ENCODE measurements at places on chromosomes 1 and 21. TPM values are rescaled to one million over a fixed set of nuclear protein-coding genes. Genes with fewer than 3 reads are reported as not detected.
A peak's percentile ranks its signal among the peaks of the same experiment; 100 is the strongest.

GRCh38 chr1:78667939-78668338, 18.3 kb downstream of the IFI44 start:
- no peak for DNase-seq

GRCh38 chr1:76786222-76786621, 81.1 kb upstream of the ST6GALNAC5 start:
- no peak for DNase-seq

DNA sequence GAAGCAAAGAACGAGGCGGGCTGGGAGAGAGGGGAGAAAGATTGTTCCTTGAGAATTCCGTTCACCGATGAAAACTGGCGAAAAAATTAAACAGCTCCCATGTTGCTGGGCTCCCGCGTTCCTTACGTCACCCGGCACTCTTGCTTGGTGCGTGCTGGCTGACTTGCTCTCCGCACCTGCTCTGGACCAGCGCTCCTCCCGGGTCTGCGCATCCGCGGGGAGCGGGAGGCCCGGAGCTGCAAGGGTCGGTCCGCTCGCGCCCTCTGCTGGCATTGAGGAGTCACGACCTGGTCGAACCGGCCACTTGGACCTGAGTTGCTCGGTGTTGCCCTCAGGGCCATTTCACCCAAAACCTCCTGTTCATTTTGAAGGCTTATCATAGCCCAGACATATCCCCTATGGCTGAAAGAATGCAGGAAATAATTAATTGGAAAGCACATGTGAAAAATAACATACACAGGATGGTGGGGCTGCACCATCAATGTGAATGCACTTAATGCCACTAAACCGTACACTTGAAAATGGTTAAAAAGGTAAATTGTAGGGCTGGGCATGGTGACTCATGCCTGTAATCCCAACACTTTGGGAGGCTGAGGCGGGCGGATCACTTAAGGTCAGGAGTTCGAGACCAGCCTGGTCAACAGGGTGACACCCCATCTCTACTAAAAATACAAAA, 98.9 kb upstream of the BACE2 start:
- DNase-seq, result peak; percentile 79

- no peak for DNase-seq
Observed at GRCh38 chr1:94954263-94955220, 27.6 kb upstream of the CNN3 start.

DNA sequence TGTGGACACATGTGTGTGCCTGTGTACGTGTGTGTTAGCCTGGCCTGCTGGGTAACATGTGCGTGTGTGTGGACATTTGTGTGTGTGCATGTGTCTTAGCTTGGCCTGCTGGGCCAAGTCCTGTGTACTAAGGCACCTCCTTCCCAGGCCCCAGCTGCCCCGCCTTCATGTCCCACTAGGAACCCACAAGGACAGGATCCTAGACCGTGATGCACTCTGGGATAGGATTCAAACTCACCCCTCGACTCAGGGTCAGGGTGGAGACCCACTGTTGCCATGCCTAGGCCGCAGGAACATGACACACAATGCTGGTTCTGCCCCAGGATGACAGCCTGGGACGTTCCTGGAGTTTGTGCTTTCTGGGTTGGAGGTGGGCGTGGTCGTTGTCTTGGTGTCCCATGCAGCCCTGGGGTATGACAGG, 89.9 kb upstream of the TMPRSS2 start:
- no peak for DNase-seq

GRCh38 chr1:246932366-246932700, 585 bp upstream of the AHCTF1 start:
- no peak for DNase-seq

DNA sequence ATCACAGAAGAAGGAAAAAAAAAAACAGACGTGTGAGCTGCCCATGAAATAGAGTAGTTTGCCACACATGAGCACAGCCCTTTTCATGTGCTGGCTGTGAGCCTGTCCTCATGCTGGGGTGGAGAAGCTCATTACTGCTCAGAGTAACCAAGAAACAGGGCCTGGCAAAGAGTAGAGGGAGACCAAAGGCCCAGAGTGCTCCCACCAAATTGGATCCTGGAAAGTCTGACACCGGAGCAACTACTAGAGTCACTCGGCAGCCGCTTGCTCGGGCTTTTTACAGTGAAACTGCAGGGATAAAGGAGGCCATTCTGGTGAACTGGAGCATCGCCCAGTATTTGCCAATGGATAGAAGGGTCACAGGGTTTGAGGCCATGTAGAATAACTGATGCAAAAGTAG, 64.4 kb upstream of the BARHL2 start:
- DNase-seq, result no peak

- no peak for DNase-seq
Observed at GRCh38 chr1:186244825-186245224, 130.2 kb downstream of the TPR start.

DNA sequence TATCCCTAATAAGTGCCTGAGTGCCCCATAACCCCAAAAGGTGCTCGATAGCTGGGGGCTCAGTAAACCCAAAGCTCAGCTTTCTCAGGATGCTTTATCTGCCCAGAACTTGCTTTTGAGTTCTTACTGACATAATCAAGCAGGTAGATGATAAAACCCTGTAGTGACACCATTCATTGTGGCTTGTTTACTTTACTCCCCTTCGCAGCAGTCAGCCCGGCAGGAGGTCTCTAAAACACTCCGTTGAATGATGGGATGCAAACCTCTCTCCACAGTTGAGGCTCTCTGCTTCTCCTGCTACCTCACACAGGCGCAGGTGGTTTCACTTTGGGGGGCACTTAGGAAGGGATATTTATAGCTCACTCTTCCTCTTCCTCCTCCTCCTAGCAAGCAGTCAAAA, 349.4 kb downstream of the HLX start:
- DNase-seq, result no peak

DNA sequence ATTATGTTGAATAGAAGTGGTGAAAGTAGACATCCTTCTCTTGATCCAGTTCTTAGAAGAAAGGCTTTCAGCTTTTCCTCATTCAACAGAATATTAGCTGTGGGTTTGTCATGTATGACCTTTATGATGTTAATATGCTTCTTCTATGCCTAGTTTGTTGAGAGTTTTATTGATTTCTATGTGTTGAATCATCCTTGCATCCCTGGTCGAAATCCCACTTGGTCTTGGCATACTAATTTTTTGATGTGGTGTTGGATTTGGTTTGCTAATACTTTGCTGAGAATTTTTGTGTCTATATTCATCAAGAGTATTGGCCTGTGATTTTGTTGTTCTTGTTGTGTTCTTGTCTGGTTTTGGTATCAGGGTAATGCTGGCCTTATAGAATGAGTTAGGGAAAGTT, 20.9 kb downstream of the CD55 start:
- DNase-seq, result no peak

DNA sequence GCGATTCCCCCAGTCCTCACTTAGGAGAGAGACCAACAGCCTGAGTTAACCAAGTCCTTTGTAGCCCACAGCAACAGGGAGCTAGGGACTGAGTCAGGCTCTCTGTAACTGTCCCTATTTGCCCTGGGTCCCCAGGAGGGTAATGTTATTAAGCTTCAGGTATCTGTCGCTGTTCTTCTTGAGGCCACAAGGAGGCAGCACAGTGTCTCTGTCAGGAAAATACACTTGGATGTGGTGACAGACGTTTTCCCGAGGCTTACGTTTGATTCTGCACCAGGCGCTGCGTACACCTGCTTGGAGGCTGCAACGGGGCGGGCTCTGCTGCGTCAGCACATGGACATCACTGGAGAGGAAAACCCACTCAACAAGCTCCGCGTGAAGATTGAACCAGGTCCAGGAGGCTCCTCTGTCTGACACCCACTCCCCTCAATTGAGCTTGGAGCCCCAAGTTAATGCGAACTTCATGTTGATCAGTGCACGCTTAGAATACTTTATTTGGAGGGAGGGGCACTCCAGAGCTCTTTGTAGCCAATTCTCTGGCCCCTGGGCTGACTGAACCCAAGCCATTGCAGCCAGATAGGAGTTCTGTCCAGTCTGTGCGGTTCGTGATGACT, 10.7 kb upstream of the ELF3 start:
- DNase-seq, result no peak

DNA sequence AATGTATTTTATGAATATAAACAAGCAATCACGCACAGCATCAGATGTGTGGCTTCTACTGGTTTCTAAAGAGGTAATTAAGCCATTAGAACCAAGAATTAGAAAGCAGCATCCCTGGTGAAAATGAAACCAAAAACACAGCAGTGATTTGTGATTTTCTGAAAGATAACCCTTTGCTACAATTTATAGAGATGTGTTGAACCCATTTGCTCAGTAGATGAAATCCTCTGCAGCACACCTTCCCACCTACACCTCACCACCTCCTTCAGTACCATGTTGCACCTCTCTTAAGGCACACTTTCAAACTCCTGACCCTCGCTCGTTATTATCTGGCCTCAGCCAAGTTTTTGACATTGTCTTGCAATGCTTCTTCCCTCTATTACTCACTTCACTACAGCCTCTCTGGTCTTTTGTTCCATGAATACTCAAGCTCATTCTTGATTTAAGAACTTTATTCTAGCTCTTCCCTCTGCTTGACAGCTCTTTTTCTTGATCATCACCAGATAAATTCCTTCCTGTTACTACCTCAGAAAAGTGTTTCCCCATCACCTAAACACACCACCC, 38.6 kb downstream of the NSL1 start:
- DNase-seq, result no peak

- no peak for DNase-seq
Observed at GRCh38 chr1:89941110-89941766, 53.7 kb upstream of the ZNF326 start.

DNA sequence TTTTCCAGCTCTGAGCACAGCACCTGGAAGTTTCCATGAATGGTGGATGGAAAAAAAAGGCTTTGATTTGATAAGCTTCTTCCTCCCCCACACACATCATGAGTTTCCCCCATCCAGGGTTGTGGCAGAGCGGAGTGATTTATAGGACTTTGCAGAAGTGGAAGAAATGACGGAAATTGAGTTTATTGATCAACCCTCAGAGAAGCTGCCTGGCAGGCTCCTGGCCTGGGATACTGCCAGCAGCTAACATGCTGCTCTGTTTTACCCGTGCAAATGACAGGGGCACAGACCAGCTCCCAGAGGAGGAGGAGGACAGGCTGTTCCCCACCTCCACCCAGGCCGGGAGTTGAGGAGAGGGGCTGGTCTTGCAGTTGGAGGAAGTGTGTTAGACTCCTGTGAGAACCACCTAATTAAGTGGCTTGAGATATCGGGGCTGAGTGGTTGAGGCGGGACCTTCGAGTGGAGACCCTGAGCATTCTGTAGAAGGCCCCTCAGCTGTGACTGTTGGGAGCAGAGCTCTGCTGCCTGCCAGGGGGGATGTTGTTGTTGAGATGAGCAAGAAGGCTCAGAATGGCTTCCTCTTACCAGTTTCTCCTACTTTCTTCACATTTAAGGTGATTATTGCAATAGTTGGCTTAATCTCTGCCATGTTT, 21.8 kb downstream of the ADORA1 start:
- DNase-seq, result no peak

DNA sequence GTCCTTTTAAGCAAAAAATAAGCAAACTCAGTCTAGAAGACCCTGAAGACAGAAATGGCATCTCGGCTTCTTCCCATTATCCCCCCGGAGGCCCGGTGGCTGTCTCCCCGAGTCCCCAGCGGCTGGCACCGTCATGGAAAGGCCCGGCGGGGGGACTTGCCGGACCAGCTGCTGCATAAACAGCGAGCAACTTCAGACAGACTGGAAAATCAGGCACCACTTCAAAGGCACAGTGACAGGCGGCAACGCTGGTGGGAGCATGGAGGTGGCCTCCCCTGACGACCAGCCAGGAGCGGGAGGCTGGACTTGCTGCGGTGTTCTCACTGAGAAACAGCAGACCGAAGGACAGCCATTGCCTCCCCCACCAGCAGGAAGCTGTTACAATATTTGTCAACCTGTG, 18.4 kb upstream of the C1QA start:
- DNase-seq, result peak; percentile 35

Gene SH2D5
- total RNA-seq, result 0.14 TPM

Gene HMCN1
- total RNA-seq, result 1.1 TPM

Gene RPE65
- total RNA-seq, result not detected

Gene OR2L2
- total RNA-seq, result 0.17 TPM

Gene TTC34
- total RNA-seq, result 0.40 TPM

Data from natural killer cell treated with Interleukin-12 subunit alpha and Interleukin-12 subunit beta and Interleukin-15 and Interleukin-18, amount 100 ng/mL, for 72 hours (primary cell).